ENCODE measurements at places on chromosomes 2 and 18.

DNA sequence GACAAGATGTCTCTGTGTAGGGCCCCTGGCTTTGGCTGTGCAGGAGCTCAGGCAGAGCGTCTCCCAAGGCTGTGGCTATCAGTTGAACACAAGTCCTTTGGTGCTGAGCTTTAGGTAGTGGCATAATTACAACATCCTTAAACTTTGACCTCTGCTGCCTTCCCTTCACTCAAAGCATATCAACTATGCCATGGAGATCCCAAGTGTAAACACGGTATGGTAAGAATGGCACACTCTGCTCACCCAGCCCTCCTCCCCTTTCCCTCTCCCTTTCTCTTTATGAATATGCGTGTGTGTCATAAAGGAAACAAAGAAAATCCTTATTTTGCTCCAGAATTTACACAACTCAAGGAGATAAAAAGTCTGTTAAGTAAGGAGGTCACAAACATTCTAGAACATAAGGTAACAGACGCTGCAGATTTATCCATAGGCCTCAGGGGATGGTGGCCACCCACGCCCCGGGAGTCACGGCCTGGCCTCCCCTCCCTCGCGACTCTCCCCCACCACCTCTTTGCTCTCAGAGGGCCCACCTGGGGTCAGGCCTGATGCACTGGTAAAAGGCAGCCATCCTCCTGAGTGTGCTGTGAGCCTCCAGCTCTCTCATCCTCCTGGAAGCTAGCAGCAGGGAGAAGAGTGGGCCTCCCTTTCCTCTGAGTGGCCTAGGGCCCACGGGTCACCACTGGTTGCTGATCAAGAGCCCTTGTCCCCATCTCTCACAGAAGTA lies 67.3 kb downstream of the CRACDL start:
- peak overlapping the region; percentile 89 for H3K27ac ChIP-seq
- peaks cover 9% of the 10 kb centered on the region for H3K4me1 ChIP-seq
- no peaks in the 10 kb centered on the region for H3K27me3 ChIP-seq
- H3K4me3 ChIP-seq: peak overlapping the region; percentile 37
- DNase-seq: no peak

GRCh38 chr2:135664623-135665068 lies 77.0 kb upstream of the UBXN4 start:
- no peak overlapping the region for H3K27ac ChIP-seq
- DNase-seq: no peak
- peaks cover 16% of the 10 kb centered on the region for H3K36me3 ChIP-seq
- no peak overlapping the region for H3K4me3 ChIP-seq

GRCh38 chr2:237441605-237442274 lies 27.8 kb upstream of the COL6A3 start:
- H3K27ac ChIP-seq: no peak overlapping the region
- no peak for DNase-seq
- H3K36me3 ChIP-seq: no peaks in the 10 kb centered on the region

DNA sequence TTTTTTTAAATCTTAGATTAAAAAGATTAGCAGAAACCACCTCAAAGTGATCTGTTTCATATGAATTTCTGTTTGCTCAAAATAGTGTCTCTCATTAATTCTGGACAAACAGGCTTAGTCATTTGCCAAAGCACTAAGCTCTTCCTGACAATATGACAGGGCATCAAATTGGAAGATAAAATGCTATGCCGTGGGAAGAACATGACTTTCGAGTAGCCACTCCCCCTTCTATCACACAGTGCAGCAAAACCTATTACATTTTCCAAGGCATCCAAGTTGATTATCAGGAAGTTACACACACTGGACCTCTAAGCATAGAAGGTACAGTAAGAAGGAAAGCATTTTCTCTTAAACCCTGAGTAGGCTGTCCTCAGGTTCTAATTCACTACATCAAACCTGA lies 89.5 kb downstream of the STK39 start:
- no peaks in the 10 kb centered on the region for H3K27me3 ChIP-seq
- no peak overlapping the region for H3K4me3 ChIP-seq
- peaks cover 4% of the 10 kb centered on the region for H3K36me3 ChIP-seq

DNA sequence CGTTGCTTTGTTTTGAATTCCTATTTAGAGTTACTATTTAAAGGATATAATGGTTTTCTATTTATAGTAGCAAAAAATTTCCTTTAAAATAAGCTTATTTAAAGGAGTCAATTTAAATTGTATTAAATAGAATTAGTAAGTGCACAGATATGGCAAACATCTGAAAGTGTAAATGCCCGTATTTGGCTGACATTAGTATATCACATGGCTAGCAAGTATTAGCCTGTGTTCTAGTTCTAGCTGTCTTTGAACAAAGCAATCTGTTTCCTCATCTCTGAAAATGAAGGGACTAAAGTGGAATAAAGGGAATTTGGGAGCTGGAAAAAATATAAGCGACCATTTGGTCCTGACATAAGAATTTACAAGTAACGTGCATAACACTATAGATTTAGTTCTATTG lies 32.2 kb downstream of the PELI1 start:
- H3K4me1 ChIP-seq: peaks cover 65% of the 10 kb centered on the region
- H3K27me3 ChIP-seq: no peaks in the 10 kb centered on the region
- DNase-seq: no peak
- H3K27ac ChIP-seq: no peak overlapping the region
- H3K4me3 ChIP-seq: no peak overlapping the region

DNA sequence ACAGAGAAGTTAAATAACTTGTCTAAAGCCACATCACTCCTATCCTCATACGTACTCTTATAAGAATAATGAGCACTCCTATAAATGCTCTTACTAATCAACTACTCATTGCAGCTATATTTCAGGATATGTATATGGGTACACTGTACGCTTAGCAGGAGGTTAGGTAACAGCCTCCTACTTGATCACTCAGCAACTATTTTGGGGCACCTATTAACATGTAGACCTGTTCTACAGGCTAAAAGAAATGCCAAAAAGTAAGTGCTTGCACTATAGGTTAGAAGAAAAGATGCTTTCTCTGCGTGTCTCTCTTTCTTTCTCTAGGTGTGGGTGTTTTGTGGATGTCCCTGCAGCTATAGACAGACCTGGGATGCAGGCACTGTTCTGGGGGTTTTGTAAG lies 83.1 kb downstream of the TMEM182 start:
- no peaks in the 10 kb centered on the region for H3K36me3 ChIP-seq
- no peak for DNase-seq
- H3K4me3 ChIP-seq: no peak overlapping the region
- no peaks in the 10 kb centered on the region for H3K27me3 ChIP-seq
- peaks cover 7% of the 10 kb centered on the region for H3K4me1 ChIP-seq
- H3K27ac ChIP-seq: no peak overlapping the region

DNA sequence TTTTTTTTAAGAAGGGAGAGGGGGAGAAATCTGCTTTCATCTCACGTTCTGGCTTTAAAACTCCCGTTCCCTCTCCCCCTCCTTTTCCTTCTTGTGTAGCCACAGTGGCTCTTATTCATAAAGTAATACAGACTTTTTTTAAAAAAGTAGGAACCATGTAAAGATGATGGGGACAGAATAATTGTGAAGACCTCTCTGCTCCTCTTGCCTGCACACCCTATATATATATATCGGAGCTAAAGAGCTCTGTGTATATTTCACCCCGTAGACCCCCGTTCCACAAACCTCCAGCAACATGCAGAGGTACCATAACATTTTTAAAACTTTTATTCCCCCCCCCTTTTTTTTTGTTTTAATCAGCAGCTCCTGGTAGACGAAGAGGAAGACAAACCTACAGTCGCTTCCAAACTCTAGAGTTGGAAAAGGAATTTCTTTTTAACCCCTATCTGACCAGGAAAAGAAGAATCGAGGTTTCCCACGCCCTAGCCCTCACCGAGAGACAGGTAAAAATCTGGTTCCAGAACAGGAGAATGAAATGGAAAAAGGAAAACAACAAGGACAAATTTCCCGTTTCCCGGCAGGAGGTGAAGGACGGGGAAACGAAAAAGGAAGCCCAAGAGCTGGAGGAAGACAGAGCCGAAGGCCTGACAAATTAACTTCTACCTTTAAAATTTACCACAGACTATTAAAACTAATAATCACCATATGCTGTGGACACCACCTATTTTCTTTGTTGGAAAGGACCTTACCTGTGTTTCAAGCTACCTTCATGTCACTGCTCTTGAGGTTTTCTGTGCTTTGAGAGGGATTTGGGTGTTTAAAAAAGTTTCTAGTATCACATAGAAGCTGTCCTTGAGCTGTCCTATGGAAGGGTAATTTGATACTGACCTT lies 1.7 kb downstream of the HOXD8 start:
- peak overlapping the region; percentile 6 for H3K4me3 ChIP-seq
- no peak for DNase-seq
- H3K4me1 ChIP-seq: peaks cover 26% of the 10 kb centered on the region
